ENCODE measurements at places on chromosomes 5 and 9. TPM values are rescaled to one million over a fixed set of nuclear protein-coding genes. Genes with fewer than 3 reads are reported as not detected.
A peak's percentile ranks its signal among the peaks of the same experiment; 100 is the strongest.

The EGFLAM gene
- total RNA-seq = not detected

DNA sequence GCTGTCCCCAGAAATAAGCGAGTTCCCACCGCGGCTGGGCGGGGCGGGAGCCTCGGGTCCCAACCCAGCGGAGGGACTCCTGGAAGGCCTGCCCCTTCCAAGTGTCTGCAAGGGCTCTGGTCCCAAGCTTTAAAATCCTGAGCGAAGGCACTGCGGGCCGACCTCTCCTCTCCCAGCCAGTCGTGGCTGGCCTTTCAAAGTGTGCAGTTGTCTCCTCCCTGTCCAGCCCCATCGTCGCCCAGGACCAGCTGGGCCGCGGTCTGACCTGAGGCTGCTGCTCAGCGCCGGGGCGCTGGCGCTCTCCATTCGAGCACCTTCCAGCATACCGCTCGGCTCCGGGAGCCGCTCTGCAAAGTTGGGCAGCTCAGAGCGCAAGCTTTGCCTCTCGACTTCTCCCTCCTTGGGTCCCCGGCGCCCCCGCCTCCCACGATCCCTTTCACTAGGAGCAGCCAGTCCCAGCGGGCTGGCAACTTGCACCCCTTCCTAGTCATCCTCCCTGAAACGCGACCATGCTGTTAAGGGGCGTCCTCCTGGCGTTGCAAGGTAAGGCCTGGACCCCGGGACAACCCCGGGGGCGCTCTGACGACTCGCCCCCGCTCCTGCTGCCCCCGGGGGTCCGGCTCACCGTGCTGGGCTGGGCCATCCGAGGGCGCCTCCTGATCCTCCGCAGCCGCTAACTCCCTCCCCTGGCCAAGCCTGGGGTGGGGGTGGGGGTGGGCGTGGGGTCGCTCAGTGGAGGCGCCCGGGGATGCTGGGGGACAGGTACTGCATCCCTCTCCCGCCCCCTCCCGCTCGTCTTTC, at the start of gene MAMDC2:
Gene MAMDC2, plus strand, starts transcription at position 160 of the 801 bp plus-strand sequence. Its CDS starts 350 bp downstream, at position 510.
- H3K27me3 ChIP-seq = peaks cover 43% of the 10 kb centered on the region
- H3K36me3 ChIP-seq = no peaks in the 10 kb centered on the region
- peak within 1 kb of the TSS; percentile 14 for H3K4me3 ChIP-seq
- no peak within 1 kb of the TSS for H3K27ac ChIP-seq

DNA sequence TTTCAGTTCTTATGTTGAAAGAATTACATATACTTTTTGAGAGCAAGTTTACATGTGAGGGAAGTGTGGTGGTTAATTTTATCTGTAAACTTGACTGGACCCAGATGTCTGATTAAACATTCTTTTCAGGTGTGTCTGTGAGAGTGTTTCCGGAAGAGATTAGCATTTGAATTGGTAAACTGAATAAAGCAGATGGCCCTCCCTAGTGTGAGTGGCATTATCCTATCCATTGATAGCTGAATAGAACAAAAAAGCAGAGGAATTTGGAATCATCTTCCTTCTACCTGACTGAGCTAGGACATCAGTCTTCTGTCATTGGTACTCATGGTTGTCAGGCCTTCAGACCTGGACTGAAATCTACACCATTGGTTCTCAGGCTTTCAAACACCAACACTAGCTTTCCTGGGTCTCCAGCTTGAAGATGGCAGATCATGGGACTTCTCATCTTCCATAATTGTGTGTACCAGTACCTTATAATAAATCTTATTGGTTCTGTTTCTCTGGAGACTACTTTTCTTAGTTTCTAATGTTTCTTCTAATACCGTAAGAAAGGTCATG, 36.6 kb downstream of the NREP start:
- no peak overlapping the region for H3K4me3 ChIP-seq
- DNase-seq = no peak
- H3K4me1 ChIP-seq = peaks cover 3% of the 10 kb centered on the region

DNA sequence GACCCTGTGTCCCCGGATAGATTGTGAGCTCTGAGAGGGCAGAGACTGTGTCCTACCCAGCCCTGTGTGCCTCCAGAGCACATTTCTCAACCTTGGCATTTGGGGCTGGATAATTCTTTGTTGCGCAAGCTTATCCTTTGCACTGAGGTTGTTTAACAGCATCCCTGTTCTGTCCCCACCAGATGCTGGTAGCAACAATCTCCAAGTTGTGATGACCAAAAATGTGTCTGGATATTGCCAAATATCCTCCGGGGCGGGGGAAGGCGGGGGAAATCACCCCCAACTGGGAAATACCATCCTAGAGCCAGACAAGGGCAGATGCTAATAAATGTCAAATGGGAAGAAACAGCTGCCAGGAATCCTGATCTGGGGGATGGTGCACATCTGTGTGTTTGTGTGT, 24.0 kb upstream of the TNIP1 start:
- H3K27ac ChIP-seq = no peak overlapping the region
- DNase-seq = no peak
- no peak overlapping the region for H3K4me3 ChIP-seq
- no peaks in the 10 kb centered on the region for H3K27me3 ChIP-seq
- peaks cover 81% of the 10 kb centered on the region for H3K36me3 ChIP-seq
- H3K4me1 ChIP-seq = peaks cover 10% of the 10 kb centered on the region

- DNase-seq = no peak
- H3K4me1 ChIP-seq = no peaks in the 10 kb centered on the region
- H3K4me3 ChIP-seq = no peak overlapping the region
These were observed 8.0 kb upstream of the INIP start for GRCh38 chr9:112725961-112726360.

GRCh38 chr5:175718401-175719108, 60.7 kb downstream of the HRH2 start:
- peaks cover 6% of the 10 kb centered on the region for H3K4me1 ChIP-seq
- no peak overlapping the region for H3K27ac ChIP-seq
- H3K4me3 ChIP-seq = no peak overlapping the region
- peaks cover 19% of the 10 kb centered on the region for H3K36me3 ChIP-seq

GRCh38 chr9:130137641-130138081, 34.5 kb upstream of the NCS1 start:
- peak overlapping the region; percentile 60 for H3K27ac ChIP-seq
- H3K4me3 ChIP-seq = no peak overlapping the region
- peaks cover 40% of the 10 kb centered on the region for H3K4me1 ChIP-seq
- no peaks in the 10 kb centered on the region for H3K27me3 ChIP-seq
- peaks cover 44% of the 10 kb centered on the region for H3K36me3 ChIP-seq

The FAM81B gene
- not detected for total RNA-seq

GRCh38 chr5:104412649-104413240, 850.2 kb upstream of the NUDT12 start:
- no peak overlapping the region for H3K4me3 ChIP-seq
- H3K36me3 ChIP-seq = no peaks in the 10 kb centered on the region
- H3K27ac ChIP-seq = no peak overlapping the region

The FSTL4 gene
- 2.1 TPM for total RNA-seq

DNA sequence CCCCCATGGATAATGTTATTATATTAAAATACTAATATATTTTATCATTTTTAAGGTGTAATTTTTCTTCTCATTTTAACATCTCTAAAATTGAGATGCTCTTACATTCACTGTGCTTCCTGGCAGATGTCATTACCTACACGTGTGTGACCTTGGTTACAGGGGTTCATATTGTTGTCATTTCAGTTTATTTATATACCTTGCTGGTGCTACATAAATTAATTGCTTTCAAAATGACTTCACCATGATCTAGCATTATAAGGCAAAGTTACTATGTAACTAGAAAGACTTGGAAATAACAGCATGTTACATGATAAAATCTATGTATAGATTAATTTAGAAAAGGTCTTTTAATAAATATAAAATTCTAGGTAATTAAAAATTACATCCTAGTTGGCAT, 60.9 kb downstream of the ARHGEF28 start:
- no peak for DNase-seq
- no peak overlapping the region for H3K4me3 ChIP-seq
- no peaks in the 10 kb centered on the region for H3K4me1 ChIP-seq

The SLC45A2 gene
- total RNA-seq = not detected

DNA sequence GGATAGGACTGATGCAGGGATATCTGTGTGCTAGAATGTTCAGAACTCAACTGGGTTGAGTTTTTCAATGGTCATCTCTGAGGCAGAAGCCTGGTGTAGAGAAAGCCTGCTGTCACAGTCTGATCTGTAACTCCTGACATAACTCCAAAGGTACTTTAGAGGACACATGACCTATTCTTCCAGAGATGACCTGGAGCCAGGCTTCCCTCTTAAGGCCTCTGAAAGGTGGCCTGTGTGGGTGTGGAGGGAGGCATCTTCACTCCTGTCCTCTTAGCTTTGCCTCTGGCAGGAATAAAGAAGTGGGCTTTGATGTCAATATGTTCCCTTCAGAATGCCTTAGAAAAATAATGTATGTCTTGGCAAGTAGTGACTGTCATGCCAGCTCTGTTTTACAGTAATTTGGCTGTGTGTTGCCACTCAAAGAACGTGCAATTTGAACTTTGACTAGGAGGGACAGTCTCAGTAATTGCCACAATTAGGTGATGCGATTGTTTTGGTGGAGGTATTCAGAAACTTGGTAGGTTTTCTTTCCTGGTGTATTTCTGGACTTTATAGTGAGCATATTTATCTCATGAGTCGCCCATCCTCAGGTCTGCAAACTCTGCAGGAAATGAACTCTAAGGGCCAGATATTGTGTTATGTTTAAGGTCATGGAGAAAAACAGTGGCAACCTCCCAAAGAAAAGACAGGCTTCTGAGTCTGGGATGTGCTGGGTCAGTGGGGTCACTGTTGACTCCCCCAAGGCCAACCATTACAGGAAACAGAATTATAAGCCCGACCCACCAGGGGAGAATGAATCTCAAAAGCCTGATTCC, 3.2 kb upstream of the C5orf63 start:
- peaks cover 22% of the 10 kb centered on the region for H3K4me1 ChIP-seq
- no peak overlapping the region for H3K4me3 ChIP-seq
- DNase-seq = no peak
- peaks cover 5% of the 10 kb centered on the region for H3K27me3 ChIP-seq

DNA sequence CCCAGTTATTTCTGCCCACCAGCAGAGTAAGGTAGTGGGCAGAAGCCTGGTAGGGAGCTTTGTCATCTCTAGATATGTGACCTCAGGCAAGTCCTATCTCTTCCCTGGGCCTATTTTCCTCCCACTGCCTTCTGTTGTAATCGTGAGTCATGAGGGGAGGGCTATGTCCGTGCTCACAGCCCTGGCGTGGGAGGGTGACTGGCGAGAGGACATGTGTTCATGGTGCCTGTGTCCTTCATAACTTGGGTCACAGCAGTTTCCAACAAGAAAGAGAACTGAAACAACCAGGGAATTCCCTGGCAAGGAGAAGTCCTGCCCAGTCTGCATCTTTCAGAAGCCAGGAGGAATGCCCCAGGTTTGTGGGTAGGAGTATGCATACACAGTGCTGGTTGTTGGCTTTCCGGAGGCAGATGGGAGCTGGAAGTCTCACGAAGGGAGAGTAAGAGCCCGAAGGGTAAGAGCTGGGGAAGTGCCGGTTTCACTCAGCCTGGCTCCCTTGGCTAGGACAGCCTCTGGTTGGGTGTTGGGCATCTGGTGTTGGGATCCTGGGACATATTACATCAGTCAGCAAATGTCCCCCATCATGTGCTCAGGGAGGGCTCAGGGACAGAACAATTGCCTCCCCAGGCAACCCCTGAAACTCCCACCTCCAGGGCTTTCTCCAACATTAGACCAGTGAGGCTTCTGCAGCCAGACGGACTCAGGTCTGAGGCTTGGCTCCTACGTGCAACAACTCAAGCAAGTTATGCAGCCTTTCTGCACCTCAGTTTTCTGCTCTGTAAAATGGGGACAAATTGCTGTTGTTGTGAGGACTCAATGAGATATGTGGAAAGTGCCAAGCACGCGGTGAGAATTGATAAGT, 4.3 kb upstream of the TIFAB start:
- H3K27me3 ChIP-seq = peaks cover 20% of the 10 kb centered on the region
- no peaks in the 10 kb centered on the region for H3K36me3 ChIP-seq
- DNase-seq = no peak
- H3K4me1 ChIP-seq = no peaks in the 10 kb centered on the region
- no peak overlapping the region for H3K27ac ChIP-seq

The PCDHGC4 gene
- total RNA-seq = not detected

DNA sequence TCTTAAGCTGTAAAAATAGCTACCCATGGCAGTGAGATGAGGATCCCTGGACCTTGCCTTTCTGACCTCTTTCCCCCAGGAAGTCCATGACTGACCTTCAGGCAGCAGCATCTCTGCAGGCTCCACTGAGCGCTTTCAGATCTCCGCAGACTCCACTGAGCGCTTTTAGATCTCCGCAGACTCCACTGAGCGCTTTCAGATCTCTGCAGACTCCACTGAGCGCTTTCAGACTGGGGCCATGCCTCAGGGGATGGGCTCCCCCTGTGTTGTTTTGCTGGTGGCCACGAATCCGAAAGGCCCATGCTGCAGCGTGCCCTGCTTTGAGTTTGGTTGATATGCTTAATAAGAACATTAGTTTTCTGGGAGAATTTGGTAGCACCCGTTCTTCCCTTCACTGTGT, 254.2 kb downstream of the FANCC start:
- no peak for DNase-seq
- H3K4me1 ChIP-seq = no peaks in the 10 kb centered on the region
- H3K27me3 ChIP-seq = no peaks in the 10 kb centered on the region
- no peak overlapping the region for H3K4me3 ChIP-seq

- peaks cover 33% of the 10 kb centered on the region for H3K36me3 ChIP-seq
- no peak for DNase-seq
- peaks cover 47% of the 10 kb centered on the region for H3K4me1 ChIP-seq
- peak overlapping the region; percentile 95 for H3K4me3 ChIP-seq
- peak overlapping the region; percentile 96 for H3K27ac ChIP-seq
These were observed 296 bp downstream of the ZSWIM6 start for GRCh38 chr5:61332358-61332749.

DNA sequence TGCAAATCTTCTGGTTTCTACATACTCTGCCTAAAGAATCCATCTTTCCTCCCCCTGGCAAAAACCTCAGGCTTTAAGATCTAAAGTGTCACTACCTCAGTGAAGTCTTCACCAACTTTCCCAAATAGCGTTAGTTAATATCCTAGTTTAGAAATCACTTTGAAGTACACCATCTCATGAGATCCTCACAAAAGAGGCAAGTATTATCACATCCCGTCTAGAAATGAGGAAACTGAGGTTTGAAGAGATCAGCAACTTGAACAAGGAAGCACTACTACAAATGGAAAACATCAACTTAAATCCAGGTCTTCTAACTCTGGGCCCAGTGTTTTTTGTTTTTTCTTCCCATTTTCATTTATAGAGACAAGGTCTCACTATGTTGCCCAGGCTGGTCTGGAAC, 4.6 kb downstream of the AP3B1 start:
- H3K36me3 ChIP-seq = peaks cover 32% of the 10 kb centered on the region
- no peak overlapping the region for H3K4me3 ChIP-seq
- H3K27me3 ChIP-seq = no peaks in the 10 kb centered on the region
- DNase-seq = no peak

Data from activated T-helper 2 cell treated with anti-CD3 and anti-CD28 coated beads, Interferon-gamma antibody, Interleukin-2, Interleukin-4, amounts not matched to agents 10 μg/mL and 5 μg/mL and 100 μg/mL, durations not matched to agents 14 hours and 24 hours and 36 hours (primary cell).